Eye (tissue), 1 donor: ENCODE measurements at places on chromosomes 1 and 21.

DNA sequence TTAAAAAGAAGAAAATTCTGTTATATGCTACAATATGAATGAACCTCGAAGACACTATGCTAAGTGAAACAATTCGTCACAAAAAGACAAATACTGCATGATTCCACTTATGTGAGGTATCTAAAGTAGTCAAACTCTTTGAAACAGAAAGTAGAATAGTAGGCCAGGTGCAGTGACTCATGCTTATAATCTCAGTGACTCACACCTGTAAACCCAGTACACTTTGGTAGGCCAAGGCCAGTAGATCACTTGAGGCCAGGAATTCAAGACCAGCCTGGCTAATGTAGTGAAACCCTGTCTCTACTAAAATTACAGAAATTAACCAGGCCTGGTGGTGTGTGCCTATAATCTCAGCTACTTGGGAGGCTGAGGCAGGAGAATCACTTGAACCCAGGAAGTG, 25.7 kb downstream of the EPHA10 start:
- DNase-seq: no peak

- no peak for DNase-seq
These were observed 20.5 kb downstream of the CNN3 start for GRCh38 chr1:94906382-94906781.

GRCh38 chr21:26954662-26955121, 12.2 kb downstream of the ADAMTS5 start:
- peak; percentile 64 for DNase-seq

- DNase-seq: no peak
These were observed 34.2 kb downstream of the SLC19A1 start for GRCh38 chr21:45507888-45508508.

- DNase-seq: no peak
These were observed 223.9 kb downstream of the CAMTA1 start for GRCh38 chr1:7008975-7009740.

DNA sequence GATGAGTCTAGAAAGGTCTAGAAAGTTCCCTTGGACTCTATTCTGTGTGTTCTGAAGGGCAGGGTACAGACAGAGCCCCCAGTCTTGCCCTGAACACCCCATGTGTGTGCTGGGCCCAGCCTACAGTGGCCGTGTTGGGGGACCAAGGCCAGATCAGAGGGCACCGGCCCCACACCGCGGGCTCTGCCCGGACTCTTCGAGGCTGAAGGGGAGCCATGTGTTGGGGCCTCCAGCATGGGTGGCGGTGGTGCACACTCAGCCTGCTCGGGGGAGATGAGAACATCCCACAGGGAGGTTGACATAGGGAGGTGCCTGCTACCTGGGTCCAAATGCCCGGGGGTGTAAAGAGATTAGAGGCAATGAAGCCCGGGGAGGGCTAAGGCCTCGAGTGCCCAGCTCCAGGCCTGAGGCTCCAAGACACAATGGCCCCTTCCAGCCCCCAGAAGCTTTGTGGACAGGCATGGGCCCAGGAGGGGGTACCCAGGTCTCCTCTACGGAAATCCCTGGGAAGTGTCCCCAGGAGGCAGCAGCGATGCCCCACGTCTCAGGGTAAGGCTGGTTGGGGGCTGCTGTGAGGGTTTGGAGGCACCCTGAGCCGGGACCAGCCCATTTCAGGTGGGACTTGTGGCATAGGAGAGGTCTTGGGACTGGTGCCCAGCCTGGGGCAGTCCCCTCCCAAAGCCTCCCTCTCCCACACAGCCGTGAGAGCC, 12.1 kb downstream of the ARHGEF16 start:
- no peak for DNase-seq

- DNase-seq: no peak
These were observed 55.2 kb upstream of the PTGS2 start for GRCh38 chr1:186735463-186735862.

- peak; percentile 74 for DNase-seq
These were observed 269.8 kb downstream of the S1PR1 start for GRCh38 chr1:101506541-101507164.

DNA sequence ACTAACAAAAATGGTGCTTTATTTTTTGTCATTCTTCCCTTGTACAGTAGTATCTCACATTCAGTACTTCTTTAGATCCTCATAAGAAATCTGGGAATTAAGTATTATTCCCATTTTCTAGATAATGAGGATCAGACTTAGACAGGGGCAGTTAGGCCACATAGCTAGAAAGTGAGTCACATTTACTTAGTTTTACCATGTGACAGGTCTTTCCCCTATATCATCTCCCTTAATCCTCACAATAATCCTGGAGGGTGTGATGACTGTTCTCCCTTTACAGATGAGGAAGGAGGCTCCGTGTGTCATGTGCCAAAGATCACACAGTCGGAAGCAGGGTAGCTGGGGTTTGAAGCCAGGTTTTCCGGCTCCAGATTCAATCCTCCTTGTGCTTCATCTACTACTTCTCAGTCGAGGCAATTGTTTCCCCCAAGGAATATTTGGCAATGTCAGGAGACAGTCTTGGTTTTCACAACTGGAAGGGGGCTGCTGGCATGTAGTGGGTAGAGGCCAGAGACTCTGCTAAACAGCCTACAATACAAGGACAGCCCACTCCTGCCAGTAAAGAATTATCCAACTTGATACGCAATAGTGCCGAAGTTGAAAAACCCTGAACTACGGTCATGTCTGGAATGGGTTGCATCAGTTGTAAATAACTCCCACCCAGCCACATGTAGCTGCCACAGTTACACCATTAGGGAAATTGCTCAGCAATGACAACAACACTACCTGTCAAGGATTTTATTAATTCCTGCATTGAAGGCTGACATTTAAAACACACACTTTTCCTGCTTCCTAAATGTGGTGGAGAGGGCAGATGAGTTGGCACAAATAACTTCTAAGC, 54.5 kb downstream of the C8B start:
- no peak for DNase-seq

GRCh38 chr1:29133861-29134694, 10.4 kb upstream of the TMEM200B start:
- DNase-seq: no peak

GRCh38 chr1:108141621-108142020, 58.5 kb downstream of the SLC25A24 start:
- DNase-seq: no peak

DNA sequence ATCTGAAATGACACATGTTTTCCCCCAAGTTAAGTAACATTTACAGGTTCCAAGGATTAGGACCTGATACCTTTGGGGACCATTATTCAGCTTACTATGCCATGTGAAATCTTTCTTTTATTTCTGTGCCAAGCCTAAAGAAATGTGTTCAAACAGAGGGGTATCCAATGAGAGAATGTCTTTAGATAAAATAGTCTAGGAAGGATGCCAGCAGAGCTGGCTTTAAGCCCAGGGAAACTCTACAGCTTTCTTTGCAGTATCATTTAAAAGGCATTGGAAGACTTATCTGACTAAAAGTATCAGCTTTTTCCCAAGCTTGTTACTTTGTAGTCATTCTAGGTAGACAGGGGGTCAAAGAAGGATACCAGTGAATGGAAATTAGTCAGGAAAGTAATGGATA, 860.4 kb downstream of the PLA2G4A start:
- DNase-seq: peak; percentile 57

- DNase-seq: no peak
These were observed 63.9 kb downstream of the LYST start for GRCh38 chr1:235802573-235803346.

DNA sequence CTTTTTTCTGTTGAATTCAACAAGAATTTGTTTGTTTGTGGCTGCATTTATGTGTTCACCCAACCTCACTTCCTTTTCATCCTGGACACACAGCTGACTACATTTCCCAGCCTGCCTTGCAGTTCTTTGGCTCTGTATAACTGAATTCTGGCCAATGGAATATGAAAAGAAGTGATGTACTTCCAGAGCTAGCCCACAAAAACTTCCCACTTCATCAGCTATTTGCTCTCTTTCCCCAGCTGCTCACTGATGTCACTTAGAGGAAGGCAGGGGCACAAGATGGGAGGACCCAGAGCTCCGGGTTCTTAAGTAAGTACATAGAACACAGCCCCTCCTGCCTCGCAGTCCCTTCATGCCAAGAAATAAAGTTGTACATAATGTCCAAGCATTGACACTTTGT, 235.0 kb upstream of the FGGY start:
- peak; percentile 81 for DNase-seq

DNA sequence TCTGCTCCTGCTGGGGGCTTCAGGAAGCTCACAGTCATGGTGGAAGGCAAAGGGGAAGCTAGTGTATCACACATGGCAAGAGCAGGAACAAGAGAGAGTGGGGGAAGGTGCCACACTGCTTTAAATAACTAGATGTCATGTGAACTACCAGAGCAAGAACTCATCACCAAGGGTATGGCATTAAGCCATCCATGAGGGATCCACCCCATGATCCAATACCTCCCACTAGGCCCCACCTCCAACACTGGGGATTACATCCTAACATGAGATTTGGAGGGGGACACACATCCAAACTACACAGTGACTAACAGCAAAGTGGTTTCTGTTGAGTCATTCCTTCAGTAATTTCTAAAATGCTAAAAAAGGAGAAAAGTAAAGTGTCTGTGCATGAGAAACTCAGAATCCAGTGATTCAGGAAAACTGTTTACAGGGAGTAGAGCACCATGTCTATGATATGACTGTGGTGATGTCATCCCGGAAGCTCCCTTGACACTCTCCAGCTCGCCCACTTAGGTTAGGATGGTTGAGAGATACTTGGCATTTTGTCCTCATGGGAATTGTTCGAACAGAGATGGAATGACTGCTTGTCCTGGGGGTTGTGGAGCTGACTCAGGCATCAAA, 50.3 kb downstream of the CHD1L start:
- DNase-seq: no peak

GRCh38 chr1:202105571-202106339, 17.0 kb upstream of the GPR37L1 start:
- DNase-seq: peak; percentile 55

- no peak for DNase-seq
These were observed 20.1 kb downstream of the YTHDF2 start for GRCh38 chr1:28756846-28757245.

- DNase-seq: no peak
These were observed 620.9 kb downstream of the PLPP3 start for GRCh38 chr1:55958498-55958897.

GRCh38 chr1:18786149-18786548, 73.3 kb downstream of the TAS1R2 start:
- no peak for DNase-seq

DNA sequence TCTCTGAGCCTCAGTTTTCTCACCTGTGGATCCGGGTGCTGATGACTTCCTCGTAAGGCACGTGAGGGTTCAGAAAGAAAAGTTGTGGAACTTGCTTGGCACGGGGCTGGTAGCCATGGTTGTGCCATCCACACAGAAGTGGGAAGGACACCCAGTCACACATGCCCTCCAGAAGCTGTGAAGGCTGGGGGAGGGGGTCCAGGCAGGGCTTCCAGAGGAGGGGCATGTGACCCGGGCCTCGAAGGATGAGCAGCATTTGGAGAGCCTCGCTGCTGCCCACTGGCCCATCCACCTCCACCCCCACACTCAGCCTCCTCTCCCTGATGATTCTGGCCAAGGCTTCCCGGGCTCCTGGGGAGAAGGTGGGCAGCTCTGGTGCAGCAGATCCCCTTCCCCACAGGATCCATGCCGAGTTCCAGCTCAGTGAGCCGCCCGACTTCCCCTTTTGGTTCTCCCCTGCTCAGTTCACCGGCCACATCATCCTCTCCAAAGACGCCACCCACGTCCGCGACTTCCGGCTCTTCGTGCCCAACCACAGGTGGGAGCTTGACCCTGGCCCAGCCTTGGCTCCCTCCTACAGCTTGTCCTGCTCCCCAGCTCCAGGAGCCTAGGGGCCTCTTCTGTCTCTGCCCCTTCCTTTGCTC, 9.4 kb downstream of the SELENON start:
- DNase-seq: no peak

DNA sequence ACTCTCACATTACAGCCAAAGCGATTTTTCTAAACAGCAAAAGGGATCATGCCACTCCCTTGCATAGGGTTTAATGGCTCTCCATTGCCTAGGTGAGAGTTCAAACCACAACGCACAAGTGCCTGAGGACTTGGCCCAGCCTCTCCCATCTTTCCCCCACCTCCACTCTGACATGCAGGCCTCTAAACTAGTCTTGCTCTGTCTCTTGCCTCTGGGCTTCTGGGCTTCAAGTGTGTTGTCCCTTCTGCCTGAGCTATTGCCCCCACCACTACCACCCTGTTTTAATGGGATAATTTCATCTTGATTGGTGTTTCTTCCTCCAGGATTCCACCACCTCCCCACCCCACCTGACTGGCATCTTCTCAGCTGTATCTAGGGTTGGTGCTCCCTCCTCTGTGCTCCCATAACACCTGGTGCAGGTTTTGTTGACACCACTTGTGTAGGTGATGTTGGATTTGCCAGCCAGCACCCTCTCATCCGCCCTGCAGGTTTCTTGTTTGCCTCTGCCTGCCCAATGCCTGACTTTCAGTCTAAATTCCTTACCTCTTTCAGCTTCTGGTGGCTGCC, 2.7 kb upstream of the ZBTB21 start:
- no peak for DNase-seq

GRCh38 chr1:172843444-172843843, 184.5 kb downstream of the FASLG start:
- no peak for DNase-seq

- no peak for DNase-seq
These were observed 27.7 kb downstream of the RAB7B start for GRCh38 chr1:205975387-205975998.

DNA sequence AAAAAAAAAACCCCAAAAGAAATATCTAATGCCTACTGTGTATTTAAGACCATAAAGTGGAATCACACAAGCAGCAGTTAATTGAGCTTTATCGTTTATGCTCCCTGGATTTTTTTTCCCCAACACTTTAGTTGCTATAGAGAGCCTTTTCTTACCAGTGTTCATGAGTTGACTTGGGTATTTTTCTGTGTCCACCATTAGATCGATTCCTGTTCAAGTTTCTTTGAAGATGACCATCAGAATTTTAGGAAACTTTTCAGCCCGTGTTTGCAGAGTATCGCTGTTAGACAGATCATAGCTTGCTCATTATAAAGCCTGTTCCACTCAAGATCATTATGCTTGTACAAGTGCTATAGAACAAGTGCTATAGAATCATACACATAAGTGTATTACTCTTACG, 1.5 kb downstream of the RALGPS2 start:
- no peak for DNase-seq

- no peak for DNase-seq
These were observed 268.0 kb downstream of the TGFB2 start for GRCh38 chr1:218613105-218613504.
